GM20000 (cell line): ENCODE measurements at places on chromosomes 1 and 21.

- no peak for DNase-seq
Measured at GRCh38 chr1:156233426-156234127, 8.4 kb upstream of the BGLAP start.

- DNase-seq, result no peak
Measured at GRCh38 chr1:212605441-212606394, 2.8 kb upstream of the ATF3 start.

GRCh38 chr21:41731081-41731480 is 35.8 kb downstream of the RIPK4 start:
- no peak for DNase-seq

GRCh38 chr1:229119161-229119560 is 151.8 kb upstream of the RAB4A start:
- DNase-seq, result no peak
